ENCODE measurements at places on chromosomes 2 and 18.
A peak's percentile ranks its signal among the peaks of the same experiment; 100 is the strongest.

- DNase-seq = no peak
Observed at GRCh38 chr18:70322928-70323327, 34.1 kb downstream of the SOCS6 start.

GRCh38 chr2:109247812-109248211 lies 118.8 kb downstream of the SH3RF3 start:
- no peak for DNase-seq

GRCh38 chr18:50719471-50720324 lies 100.1 kb downstream of the MRO start:
- DNase-seq = no peak

- DNase-seq = no peak
Observed at GRCh38 chr18:47163241-47163640, 12.9 kb downstream of the IER3IP1 start.

DNA sequence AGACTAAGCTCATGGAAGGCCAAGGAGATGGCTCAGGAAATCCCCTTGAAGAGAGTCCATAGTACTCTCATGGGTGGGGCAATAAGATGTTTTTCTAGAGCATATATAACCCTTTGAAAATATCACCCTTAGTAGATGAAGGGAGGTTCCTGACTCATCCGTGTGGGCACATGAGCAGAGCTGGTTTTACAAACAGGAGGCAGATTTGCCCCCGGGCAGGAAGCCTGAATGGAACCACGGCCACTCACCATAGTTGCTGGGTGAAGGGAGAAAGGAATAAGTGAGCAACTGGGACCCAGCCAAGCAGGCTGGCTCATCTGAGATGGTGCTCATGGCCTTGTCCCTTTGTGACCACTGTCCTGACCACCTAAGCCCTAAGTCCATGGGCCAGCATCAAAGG lies 29.0 kb upstream of the MAPRE3 start:
- no peak for DNase-seq

DNA sequence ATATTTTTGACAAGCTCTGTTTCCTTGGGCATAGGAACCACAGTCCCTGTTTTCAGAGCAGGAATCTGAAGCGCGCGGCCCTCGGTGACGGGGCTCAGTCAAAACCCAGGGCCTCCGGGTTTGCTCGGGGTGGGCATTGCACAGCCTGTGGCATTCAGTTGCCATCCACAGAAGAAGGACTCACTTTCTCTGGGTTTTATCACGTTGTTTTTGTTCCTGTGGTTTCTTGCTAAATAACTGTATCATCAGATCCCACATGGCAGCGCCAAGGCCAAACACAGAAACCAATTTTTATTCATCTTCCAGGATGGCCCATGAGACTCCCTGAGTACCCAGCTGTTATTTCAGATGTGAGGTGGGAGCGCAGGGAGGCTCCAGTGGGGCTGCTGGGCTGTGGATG lies 35.6 kb downstream of the SGPP2 start:
- no peak for DNase-seq

- no peak for DNase-seq
Observed at GRCh38 chr2:120539937-120540718, 194.2 kb downstream of the INHBB start.

DNA sequence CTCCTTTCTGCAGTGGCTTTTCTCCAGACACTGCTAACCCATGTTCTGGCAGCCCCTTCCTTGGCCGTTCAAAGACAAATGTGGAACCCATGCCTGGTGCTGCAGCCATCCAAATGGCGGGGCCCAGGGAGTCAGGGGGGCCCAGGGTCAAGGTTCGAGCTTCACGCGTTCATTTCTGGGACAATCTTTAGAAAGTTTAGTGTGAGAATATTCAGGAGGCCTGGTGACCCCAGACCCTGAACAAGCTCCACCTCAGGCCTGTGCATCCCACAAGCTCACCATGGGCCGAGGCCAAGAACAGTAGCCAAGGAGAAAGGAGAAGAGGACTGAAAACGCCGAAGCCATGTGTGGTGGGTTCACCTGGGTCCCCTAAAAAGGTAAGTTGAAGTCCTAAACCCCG lies 54.4 kb downstream of the ANKMY1 start:
- DNase-seq = no peak

DNA sequence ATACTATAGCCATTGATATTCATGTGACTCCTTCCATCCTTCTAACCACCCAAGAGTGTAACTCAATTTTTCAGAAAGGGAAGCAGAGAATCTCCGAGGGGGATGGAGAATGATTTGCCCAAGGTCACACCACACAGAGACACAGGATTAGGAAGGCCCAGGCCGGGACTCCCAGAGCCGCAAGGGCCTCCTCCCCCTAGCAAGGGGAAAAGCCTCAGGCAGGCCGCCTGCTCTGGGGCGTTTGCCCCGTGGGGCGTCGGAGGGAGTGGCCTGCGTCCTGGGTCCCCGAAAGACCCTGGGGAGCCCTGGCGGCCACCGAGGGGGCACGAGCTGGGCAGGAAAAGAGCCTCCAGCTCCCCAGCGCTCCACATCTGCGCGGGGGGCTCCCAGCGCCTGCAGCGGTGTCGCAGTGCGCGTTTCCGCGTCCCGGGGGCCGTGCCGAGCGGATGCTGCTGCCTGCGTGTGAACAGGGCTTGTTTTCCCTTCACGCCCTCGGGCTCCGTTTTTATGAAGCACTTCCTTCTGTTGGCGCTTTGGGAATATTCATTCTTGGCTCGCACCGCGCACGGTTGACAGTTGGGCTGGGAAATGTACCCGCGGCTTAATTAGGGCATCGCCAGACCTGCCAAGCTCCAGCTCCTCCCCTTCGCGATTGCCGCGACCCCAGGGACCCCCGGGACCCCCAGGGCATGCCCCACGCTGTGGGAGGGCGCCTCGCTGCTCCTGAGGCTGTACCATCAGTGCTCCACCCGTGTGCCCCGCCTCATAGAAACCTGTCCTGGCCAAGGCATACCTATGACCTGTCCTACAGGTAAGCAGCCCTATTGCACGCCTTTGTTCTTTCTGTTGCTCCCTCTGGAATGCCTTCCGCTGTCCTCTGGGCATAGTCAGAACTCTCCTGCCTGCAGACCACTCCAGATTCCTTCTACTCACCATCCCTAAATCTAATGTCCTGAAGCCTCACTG lies 158.9 kb upstream of the GLI2 start:
- DNase-seq = no peak

DNA sequence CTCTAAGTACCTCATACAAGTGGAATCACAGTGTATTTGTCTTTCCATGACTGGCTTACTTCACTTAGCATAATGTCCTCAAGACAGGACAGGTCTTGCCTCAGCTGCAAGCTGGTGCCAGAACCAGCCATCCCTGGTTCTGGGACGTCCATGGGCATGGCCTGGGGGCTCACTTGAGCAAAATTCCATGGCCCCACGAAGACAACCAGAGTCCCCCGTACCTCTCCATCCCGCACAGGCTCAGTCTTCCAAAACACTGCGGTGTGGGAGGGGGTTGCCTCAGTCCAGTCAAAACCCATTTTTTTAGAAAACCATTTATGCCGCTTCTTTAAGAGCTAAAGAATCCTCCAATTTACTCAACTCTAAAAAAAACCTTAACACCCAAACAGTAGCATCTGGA lies 21.7 kb upstream of the CABLES1 start:
- no peak for DNase-seq

DNA sequence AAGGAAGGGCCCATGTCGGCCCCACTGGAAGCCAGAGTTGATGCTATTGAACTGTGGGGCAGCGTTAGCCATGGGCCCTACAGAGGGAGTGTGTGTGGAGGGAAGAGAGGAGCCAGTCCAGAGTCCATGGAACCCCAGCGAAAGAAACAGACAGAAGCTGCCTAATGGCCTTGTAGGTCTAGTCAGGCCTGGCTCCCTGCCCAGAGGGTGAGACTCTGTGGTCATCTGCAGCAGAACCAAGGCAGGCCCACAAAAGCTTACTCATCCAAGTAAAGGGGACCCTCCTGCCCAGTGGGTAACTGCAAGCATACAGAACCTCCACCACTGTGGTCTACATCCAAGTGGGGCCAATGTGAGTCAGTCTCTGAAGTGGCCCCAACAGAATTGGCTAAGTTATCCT lies 439.8 kb downstream of the TGIF1 start:
- DNase-seq = no peak

DNA sequence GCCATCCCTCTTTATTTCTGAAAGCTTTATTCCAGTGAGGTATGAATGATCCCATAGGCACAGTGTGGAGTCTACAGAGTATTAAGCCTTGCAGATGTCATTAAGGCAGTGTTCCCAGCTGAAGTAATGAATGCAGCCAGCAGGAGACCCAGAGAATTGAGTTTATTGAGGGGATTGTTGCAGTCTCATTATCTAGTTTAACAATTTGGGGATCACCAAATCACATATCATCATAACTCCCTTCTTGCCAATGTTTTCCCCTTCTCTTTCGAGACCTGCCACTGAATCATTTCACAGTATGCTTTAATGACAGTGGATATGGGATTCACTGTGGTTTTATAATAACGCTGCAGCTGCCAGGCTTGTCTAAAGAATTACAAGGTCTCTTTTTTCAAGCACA lies 249.3 kb upstream of the FSHR start:
- DNase-seq = no peak

DNA sequence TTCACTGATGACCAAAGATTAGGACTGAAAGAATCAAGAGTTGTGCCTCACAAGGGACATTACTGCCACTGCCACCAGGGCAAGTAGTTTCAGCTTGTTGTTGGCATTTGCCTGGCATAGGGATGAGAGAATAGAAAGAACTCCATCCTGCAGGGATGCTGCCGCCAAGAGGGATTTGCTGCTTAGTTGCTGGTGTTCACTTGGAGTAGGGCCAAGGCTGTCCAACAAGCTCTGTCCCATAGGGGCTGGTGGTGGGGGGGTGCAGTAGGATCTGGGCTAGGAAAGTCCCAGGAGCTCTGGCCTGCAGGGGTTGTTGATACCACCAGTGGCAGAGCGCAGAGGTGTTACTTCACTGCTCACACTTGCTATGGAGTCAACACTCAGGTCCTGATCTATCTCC lies 84.9 kb upstream of the MGAT4A start:
- no peak for DNase-seq

- no peak for DNase-seq
Observed at GRCh38 chr2:214038186-214038585, 372.7 kb upstream of the VWC2L start.

GRCh38 chr2:58350484-58350883 lies 109.4 kb upstream of the FANCL start:
- DNase-seq = no peak

- peak; percentile 17 for DNase-seq
Observed at GRCh38 chr18:28065031-28065792, 111.7 kb downstream of the CDH2 start.

DNA sequence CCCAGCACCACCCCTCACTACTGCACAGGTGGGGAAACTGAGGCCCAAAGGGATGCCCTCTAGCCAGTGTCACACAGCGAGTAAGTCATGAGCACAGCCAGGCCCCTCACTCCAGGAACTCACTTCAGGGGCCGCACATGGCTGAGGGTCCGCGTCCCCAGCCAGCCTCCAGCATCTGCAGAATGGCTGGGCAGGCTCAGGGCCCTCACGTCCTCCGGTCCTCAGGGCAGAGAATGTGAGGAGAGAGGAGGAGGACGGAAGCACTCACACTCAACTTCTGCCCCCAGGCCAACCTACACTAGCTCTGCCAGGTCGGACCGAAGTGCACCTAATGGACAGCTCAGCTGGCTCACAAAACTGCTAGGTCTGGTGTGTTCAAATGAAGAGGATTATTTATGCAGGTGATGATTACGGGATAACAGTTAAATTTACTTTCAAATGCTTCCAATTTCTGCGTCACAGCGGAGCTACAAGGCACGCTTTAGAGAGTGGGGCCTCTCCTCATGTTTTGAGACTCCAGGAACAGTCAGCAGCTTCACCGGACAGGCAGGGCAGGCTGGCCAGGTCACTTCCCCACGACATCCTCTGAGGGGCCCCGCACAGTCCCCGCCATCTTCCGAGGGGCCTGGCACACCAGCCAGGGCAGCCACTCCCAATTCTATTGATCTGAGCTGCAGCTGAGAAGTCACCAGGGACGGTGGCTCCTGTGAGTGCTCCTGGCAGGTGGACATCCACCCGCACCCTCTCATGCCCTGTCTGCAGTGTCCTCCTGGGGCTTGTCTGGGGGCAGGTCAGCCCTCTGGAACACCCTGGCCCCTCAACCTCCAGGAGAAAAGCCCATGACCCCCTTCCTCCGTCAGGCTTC lies 26.5 kb downstream of the KIF1A start:
- DNase-seq = no peak

- DNase-seq = no peak
Observed at GRCh38 chr2:218262237-218262600, 1.4 kb downstream of the GPBAR1 start.

DNA sequence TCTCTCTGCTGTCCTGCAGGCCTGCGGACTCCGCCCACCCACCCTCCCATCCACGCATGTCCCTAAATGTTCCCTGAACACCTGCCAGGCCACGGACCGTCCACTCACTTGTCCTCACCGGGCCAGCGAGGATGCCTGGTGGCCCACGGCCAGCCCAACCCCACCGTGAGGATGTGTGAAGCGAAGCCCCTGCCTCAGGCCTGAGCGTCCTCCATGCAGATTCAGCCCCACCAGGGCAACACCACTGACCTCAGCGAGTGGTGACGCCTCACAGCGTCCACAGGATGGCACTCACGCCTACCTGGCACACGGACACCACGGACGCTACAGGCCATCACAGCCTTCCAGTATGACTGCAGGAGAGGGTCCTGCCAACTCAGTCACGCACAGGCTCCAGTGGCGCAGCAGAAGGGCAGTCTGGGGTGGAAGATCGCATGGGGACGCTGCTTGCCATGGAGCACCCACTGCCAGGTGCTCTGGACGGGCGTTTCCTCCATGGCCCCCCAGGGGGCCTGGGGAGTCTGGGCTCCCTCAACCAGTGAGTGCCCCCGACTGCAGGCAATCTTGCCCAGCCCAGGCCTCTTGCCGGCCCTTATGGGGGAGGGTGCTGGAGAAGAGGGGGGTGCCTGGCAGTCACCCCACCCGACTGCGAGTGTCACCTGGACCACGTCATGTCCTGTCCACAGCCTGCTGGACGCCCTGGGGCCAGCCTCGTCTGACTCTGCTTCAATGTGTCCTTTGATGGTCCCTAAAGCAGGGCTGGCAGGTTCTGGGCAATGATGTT lies 25.4 kb downstream of the HDAC4 start:
- no peak for DNase-seq

DNA sequence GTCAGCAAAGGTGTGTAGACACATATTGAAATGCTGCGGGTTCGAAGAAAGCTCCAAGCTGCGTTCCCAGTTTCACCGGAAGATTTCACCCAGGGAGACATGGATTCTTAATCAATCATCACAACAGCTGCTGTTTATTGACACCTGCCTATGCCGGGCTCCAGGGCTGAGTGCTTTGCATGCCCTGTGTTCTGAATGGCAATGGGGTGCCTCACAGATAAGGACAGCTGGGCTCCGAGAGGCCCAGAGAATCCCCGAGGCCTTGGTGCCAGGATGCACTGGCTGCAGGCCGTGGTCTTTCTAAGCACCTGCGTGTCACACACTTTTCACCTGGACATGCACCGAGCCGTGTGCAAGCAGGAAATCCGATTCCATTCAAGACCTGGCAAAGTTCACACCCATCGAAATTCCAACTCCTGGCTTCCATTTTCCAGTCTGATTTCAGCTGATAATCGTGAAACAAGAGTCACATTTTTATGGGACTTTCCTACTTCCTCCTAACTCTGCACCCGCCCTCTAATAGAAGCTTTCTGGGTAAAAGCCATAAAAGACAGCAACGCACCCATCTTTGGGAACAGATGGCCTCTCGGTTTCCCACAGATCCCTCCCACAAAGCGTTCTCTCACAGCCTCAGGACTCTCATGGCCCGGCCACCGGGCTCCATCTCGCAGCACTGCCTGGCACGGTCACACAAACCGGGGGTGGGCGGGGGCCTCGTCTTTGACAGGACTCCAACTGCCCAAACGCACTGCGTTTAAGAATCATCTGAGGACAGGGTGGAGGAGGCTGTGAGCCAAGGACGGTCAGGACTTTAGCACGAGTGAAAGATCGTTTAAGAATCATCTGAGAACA lies 245.6 kb upstream of the SALL3 start:
- DNase-seq = no peak
